Hypothalamus (tissue), 51 donors: ENCODE measurements at places on chromosomes 7 and 10.

GRCh38 chr10:5776136-5776880, 36.9 kb downstream of the GDI2 start:
- DNase-seq, result no peak

- DNase-seq, result no peak
These were observed 97.7 kb downstream of the WDFY4 start for GRCh38 chr10:48782386-48782785.

DNA sequence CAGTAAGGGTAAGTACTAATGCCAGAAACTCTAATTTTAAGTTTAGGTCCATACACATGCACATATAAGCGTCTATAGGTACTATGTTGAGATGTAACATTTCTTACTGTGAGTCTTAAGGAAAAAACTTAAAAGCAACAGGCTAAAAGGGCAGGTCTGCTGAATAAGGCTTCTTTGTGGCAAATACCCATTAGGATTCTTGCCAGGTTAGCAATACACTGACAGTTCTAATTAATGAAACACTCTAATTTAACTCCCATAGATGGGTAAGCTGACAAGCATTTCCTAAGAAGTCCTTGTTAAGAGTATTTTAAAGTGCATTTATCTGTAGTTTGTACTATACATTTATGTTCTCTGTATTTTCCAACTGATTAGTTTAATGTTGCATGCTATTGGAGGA, 14.0 kb downstream of the SCRN1 start:
- no peak for DNase-seq

DNA sequence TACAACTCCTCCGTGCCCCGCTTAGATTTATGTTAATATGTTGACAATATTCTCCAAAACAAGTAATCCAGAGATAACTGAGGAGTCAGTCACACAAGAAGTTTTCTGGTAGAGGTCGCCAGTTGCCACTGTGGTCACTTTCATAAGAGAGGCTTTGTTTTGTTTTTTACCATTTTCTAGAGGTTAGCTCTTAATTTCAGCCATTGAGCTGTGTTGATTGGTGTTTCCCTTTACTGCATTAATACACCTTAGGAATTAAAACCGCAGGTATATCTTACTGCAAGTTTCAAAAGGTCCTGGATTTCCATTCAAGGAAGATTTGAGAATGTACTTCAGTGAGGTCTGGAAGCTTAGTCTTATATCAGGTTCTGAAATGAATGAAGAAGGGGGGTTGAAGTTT, 3.5 kb downstream of the BMI1 start:
- no peak for DNase-seq

GRCh38 chr10:5551531-5552375, 27.0 kb downstream of the CALML3 start:
- no peak for DNase-seq

DNA sequence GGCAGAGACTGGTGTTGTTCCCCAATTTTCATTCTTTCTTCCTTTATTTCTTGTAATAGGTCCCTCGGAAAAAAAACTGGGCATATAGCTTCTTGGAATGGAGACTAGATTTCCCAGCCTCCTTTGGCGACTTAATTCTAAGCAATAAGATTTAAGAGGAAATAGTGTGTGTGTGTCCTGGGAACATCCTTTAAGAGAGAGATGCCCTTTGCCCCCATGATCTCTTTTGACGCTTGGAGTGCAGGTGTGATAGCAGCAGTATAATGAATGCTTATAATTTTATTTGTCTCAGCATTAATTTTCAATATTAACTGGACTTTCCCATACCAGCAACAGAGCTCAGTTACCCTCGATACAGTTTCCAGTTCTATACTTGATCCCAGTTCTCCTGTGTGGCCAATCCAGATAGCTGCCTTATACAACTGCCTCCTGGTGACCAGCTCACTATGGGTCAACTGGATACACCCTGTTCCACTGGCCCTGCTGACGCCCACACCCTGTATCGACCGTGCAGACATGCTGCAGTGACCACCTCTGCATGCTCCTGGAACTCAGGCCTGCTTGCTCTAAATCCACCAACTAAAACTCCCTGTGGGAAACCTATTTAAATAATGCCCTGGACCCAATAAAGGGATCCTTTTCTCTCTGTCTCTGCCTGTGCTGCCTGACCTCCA, 13.9 kb downstream of the TMEM176A start:
- DNase-seq, result no peak
